Stimulated activated CD8-positive, alpha-beta memory T cell treated with anti-CD3 and anti-CD28 coated beads, Interleukin-2, amount 100 ng/mL, for 1 hour (primary cell): ENCODE measurements at places on chromosomes 3 and 15.

GRCh38 chr15:40543082-40543481 is 21.8 kb downstream of the CCDC32 start:
- no peak for DNase-seq

GRCh38 chr3:182182531-182182968 is 470.8 kb downstream of the SOX2 start:
- DNase-seq, result no peak

DNA sequence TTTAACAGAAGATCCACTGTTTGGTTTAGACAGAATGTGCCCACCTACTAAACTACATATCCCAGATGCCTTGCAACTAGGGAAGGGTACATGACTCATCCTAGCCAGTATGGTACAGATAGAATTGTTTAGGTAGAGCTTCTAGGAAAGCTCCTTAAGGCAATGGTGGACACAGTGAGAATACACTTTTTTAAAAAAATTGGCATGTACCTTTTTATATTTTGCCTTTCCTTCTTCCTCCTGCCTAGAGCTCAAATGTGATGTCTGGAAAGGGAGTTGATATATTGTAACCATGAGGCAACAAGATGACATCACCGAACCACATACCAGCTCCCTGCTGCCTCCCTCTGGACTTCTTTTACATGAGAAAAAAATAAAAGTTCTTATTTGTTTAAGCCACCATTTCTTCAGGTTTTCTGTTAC is 14.4 kb upstream of the C3orf80 start:
- no peak for DNase-seq

- DNase-seq, result no peak
Observed at GRCh38 chr3:132521901-132522300, 75.2 kb upstream of the ACKR4 start.

- DNase-seq, result no peak
Observed at GRCh38 chr3:64120876-64121275, 97.6 kb upstream of the PSMD6 start.

- peak; percentile 17 for DNase-seq
Observed at GRCh38 chr3:150545419-150546225, 674 bp downstream of the SERP1 start.

GRCh38 chr3:113409676-113410075 is 31.6 kb downstream of the CFAP44 start:
- no peak for DNase-seq

- no peak for DNase-seq
Observed at GRCh38 chr3:194961571-194961970, 275.9 kb downstream of the FAM43A start.

DNA sequence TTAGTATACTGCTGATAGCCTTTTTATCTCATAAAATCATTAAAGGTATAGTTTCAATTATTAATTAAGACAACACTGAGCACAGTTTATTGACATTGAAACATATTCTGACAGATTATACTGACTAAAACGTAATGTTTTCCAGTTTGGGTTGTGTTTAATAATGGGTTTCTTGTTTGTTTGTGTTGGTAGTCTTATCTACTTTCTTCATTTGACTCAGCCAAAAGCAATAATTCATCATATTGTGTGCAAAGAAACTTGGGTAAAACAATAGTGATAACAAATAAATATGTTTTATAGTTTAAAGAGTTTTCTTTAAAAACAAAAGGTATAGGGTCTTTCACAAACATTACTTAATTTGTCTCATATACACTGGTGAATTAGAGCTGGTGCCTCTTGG is 629.2 kb upstream of the AGTR1 start:
- no peak for DNase-seq

- no peak for DNase-seq
Observed at GRCh38 chr3:10942690-10943205, 49.8 kb upstream of the SLC6A1 start.

DNA sequence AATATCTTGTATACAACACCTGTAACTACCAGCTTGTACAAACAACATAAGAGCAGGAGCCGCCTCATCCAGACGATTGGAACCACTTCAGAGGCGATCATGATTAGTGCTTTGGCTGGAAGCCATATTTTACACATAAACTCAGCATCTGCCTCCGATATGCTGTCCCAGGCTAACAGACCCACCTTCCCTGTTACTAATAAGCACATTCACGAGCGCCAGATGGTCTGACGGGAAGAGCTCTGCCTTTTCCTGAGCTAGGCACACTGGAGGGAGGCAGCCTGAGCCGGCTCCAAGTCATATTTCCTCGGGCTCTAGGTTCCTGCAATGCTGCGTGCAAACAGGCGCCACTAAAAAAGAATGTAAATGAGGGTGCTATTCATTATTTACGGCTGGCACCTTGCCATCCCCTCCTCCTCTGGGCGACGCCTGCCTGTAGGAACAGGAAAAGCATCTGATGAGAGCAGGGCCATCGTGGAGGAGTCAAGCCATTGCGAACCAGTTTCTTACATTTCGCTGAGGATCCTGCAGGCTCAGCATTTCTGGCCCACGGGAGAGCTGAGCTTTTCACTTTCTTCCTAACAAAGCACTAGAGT is 98.2 kb downstream of the ANXA2 start:
- no peak for DNase-seq

GRCh38 chr3:15324379-15324808 is 8.0 kb downstream of the SH3BP5 start:
- no peak for DNase-seq

DNA sequence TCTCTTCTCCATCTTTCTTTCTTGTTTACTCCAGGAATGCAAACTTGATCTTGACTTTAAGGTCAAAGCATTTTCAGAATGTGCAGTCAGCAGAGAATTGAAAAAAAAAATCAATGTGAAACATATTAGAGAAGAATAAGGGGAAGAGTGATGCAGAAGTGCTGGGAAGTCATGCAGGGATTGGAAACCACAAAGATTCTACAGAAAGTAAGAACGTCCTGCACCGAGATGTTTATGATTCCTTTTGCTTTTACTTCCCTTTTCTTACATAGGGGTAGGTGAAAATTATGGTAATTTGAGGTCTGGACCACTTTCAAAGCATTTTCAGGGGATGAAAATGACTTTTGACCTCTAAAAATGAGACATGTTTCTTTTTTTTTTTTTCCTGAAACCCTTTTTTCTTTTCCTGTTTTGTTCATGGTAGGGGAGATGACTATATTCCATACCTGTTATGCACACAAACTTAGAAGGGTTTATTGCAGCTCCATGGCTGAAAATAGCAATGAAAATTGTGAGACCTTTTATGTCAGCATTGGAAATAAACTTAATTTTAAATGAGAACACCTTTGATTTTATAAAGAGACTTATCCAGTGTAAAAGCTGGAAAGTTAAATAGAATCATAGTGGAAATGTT is 623.5 kb upstream of the TBL1XR1 start:
- no peak for DNase-seq

DNA sequence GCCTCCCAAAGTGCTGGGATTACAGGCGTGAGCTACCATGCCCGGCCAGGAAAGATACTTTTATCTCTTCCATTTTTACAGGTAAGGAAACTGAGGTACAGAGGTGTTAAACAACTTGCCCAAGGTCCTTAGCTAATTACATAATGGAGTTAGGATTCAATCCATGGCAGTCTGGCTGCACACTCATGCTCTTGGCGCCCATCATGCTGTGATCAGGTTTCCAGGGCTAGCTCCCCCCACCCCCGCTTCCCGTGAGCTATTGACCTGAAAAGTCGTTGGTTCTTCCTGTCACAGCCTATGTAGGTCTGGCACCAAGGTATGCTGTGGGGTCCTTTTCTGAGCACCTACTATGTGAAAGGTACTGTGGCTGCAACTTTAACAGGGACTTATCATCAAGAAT is 55.9 kb upstream of the LARS2 start:
- no peak for DNase-seq

- no peak for DNase-seq
Observed at GRCh38 chr3:16740515-16740914, 135.3 kb upstream of the DAZL start.

DNA sequence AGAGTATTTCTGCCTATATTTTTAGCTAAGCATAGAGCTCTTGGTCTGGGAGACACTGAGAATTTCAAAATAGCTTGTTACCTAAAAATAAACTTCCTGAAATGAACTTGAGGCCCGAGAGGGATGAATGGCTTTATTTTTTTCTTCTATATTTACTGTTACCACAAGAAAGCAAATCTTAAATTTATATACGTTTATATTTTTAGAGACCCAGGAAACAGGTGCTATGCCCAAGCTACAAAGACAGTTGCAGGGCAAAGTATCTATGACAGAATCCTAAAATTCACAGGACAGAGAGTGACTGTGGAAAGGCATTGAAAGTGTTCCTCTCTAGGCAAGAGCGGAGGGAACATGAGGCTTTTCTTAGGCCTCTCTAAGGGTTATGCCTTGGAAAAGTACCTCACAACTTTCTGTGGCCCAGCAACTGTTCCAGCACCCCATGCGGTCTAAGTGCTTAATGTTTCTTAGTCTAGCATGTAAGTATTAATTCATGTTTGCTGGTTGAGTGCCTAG is 36.5 kb downstream of the TGFBR2 start:
- no peak for DNase-seq

DNA sequence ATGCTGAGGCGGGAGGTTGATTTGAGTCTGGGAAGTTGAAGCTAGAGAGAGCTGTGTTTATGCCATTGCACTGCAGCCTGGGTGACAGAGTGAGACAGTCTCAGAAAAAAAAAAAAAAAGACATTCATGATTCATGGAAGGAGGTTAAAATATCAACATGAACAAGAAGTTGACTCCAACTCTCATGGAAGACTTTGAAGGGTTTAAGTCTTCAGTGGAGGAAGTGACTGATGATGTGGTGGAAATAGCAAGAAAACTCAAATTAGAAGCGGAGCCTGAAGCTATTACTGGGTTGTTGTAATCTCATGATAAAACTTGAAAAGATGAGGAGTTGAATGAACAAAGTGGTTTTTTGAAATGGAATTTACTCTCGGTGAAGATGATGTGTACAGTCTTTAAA is 491.8 kb downstream of the SQOR start:
- DNase-seq, result no peak

GRCh38 chr3:173744479-173744878 is 346.9 kb downstream of the NLGN1 start:
- no peak for DNase-seq

GRCh38 chr3:28836199-28836598 is 444.7 kb upstream of the RBMS3 start:
- DNase-seq, result no peak

GRCh38 chr3:53384465-53385423 is 37.4 kb upstream of the DCP1A start:
- DNase-seq, result no peak

DNA sequence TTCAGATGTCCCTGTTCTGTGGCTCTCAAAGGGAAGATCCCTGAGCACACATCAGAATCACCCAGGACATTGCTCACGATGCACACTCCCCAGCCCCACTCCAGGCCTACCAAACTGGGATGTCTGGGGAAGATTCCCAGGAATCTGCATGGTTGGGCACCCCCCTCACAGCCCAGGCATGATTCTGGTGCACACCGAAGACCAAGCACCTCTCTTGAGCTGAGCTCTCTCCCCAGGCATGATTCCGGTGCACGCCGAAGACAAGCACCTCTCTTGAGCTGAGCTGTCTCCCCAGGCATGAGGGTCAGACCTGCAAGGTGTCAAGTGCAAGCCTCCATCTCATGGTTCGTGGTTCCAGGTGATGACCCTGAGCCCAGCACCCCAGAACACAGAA is 112.2 kb upstream of the MEF2A start:
- no peak for DNase-seq
